ENCODE measurements at places on chromosomes 1 and 21.

GRCh38 chr21:25039461-25040380, 567.6 kb downstream of the MRPL39 start:
- DNase-seq: no peak

DNA sequence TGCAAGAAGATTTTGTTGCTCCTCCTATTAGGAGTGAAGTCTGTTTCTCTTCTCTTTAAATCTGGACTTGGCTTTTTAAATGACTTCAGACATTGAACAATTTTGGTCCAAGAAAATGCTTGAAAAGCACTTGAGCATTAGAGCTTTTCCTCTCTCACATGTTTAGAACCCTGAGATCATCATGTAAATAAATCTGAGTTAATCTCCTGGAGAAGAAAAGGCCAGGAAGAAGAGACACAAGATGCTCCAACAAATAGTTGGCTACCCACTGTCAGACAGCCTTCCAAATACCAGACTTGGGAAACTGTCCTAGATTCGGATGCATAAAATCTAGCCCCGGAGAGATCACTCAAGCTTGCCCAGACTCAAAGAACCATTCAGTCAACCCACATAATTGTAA, 1353.1 kb upstream of the ADGRL4 start:
- DNase-seq: no peak

GRCh38 chr1:236064674-236065508, at the start of gene NID1:
Gene NID1, minus strand, starts transcription at chr1:236065090. Its CDS starts 11 bp downstream, at chr1:236065079.
- DNase-seq: no peak

GRCh38 chr1:224458996-224459395, 24.4 kb upstream of the WDR26 start:
- DNase-seq: no peak

- DNase-seq: no peak
Observed at GRCh38 chr1:183291216-183291762, 105.2 kb downstream of the LAMC2 start.

DNA sequence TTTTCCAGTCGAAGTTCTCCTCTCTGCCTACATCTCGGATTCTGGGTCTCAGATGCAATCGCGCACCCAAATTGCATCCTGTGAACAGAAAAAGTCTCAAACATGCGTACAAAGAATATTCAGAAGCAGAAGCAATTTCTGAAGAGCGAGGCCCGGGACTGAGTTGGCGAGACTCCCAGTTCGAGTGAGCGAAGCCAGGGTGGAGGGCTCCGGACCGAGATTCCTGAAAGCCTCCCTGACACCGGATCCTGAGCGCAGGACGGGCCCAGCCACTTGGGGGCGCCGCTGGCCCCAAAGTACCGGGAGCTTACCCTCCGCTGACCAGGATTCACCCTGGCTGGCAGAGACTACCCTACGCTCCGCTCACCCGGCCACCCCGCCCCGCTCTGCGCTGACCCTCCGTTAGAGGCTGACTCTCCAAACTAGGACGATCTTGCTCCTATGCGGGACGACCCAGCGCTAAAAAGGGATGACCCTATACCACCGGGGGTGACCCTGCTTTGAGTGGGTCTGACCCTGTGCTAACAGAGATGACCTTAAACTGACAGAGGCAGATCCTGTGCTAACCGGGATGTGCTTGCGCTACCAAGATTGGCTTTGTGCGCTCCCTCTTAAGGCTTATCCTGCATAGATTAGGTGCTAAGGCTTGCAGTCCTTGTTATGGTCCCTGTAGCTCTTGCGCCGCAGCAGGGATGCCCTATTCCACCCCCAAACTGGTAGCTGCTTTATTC, 12.1 kb downstream of the FOXD2 start:
- no peak for DNase-seq

- DNase-seq: peak; percentile 44
Observed at GRCh38 chr1:168603501-168604110, 27.2 kb downstream of the XCL1 start.
